ENCODE measurements at places on chromosomes 16 and 17. TPM values are rescaled to one million over a fixed set of nuclear protein-coding genes. Genes with fewer than 3 reads are reported as not detected.

- no peak for DNase-seq
Observed at GRCh38 chr17:48600244-48601098, 4.3 kb downstream of the HOXB6 start.

DNA sequence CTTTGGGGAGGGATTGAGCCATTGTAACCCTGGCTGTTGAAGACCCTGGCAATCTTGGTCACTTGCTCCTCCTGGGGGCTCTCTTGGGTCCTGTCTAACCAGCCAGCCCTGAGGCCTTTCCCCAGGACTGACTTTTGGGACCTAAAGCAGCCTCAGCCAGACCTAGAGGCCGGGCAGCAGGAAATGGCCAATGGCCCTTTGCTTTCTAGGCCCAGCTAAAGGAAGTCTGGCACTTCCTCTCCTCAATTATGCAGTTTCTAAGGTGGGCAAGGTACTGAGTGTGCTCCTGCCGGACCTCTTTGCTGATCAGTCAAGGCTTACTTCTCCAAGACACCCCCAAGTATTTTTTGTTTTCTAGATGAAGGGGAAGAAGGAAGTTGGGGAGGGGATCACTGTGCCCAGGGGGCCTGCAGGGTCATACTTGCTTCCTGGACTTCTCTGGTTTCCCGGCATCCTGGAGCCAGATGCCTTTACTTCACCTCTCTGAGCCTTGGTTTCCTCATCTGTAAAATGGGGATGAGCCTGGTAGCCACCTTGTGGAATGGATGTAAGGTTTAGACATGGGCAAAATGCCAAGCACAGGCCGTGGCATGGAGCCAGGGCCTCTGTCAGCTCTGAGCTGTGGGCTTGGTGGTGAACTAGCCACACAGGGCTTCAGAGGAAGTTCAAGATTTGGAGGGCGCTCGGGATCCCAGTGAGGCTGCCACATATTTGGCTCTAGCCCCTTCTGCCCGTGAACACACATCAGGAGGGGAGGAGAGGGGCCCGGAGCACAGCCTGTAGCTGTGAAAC lies 8.6 kb downstream of the CX3CL1 start:
- DNase-seq: no peak

DNA sequence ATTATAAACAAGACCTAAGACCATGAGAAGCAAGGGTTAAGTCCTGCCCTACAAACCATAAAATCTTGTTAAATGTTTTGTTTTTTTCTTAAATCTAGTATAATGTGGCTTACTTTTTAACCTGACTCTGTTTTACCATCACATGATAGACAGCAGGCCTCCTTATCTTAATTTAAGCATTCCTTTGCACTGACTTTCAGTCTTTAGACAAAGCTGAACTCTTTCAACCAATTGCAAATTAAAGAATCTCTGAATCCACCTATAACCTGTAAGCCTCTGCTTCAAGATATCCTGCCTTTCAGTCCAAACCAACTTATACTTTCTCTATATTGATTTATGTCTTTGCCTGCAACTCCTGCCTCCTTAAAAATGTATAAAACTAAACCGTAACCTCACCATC lies 478.5 kb downstream of the GRIN2A start:
- DNase-seq: no peak

The PTX4 gene
- total RNA-seq: not detected

The CCP110 gene
- total RNA-seq: 17.7 TPM
